SJSA1 (cell line): ENCODE measurements at places on chromosomes 12 and 14. TPM values are rescaled to one million over a fixed set of nuclear protein-coding genes. Genes with fewer than 3 reads are reported as not detected.

- DNase-seq: no peak
These were observed 55.7 kb downstream of the TMTC1 start for GRCh38 chr12:29728030-29728429.

- no peak for DNase-seq
These were observed 22.7 kb upstream of the PRICKLE1 start for GRCh38 chr12:42612231-42612613.

GRCh38 chr14:20610002-20610765 is 19.0 kb upstream of the RNASE12 start:
- peak; percentile 87 for DNase-seq

- no peak for DNase-seq
These were observed 22.2 kb downstream of the COX8C start for GRCh38 chr14:93368996-93369712.

Gene TNFAIP2
- total RNA-seq: 28.4 and 43.0 TPM in 2 replicates
